ENCODE measurements at places on chromosomes 16 and 17. TPM values are rescaled to one million over a fixed set of nuclear protein-coding genes. Genes with fewer than 3 reads are reported as not detected.

SCGB1C2 gene
- not detected for total RNA-seq

CLEC10A gene
- total RNA-seq: 3.7 TPM

KRT20 gene
- 0.39 TPM for total RNA-seq

MILR1 gene
- total RNA-seq: 5.2 TPM

C17orf113 gene
- total RNA-seq: 1.8 TPM

RPUSD1 gene
- total RNA-seq: 7.8 TPM

CD300LB gene
- 0.59 TPM for total RNA-seq

ADGRG3 gene
- total RNA-seq: 2.5 TPM

HOXB6 gene
- 2.9 TPM for total RNA-seq

DNA sequence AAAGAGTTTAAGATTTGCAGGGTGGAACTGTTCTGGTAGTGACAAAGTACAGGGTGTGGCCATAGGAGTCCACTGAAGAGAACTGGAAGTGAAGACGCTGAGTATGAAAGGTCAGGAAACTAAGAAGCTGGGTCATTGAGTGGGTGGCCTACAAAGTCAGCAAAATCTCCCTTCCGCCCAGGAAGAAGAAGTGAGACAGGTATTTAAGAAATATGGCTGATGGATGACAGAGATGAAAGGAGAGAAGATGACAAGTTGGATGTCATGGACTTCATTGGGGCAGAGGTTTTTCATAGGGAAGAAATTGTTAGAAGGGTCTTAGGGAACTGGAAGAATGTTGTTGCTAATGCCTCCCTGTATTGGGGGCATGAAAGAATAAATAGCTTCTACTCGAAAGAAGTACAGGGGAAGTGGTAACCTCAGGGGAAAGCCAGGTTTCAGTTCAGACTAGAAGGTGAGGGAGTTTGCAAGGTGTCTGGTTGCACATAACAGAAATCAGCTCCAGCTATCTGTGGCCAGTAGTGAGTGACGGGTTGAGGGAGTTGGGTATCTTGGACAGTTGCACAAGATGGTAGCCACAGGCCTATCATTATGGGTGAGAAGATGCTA is 33.6 kb upstream of the MED13 start:
- no peak for DNase-seq

- no peak for DNase-seq
Observed at GRCh38 chr16:18803569-18804462, 2.5 kb upstream of the ARL6IP1 start.

DNA sequence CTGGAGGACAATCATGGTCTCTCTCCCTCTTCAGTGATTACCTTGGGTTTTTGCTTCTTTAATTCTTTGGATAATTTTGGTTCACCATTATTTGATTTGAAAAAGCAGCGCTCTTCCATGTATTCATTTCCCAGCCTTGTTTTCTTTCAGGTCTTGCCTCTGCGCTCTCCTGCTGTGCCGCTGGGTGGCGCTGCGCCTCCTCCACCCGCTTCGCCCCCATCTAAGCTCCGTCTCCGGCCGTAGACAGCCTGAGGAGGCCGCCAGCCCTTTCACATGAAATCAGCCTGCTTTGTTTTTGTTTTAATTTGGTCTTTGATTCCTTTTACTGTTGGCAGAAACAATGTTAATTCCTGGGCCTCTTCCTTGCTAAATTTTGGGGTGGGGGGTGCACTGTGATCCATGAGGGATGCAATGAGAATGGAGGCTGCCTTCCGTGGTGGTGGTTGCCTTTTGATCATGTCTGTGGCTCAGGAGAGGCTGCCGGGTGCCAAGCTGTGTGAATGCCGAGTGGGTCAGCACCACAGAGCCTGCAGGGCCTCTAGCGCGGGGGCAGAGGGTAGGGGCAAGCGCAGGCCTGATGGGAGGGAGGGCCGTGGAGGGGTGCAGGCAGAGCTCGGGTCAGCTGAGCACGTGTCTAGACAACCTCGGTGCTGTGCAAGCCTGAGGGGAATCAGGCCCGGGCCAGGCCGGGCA is 64.1 kb downstream of the PLD6 start:
- no peak for DNase-seq

DNA sequence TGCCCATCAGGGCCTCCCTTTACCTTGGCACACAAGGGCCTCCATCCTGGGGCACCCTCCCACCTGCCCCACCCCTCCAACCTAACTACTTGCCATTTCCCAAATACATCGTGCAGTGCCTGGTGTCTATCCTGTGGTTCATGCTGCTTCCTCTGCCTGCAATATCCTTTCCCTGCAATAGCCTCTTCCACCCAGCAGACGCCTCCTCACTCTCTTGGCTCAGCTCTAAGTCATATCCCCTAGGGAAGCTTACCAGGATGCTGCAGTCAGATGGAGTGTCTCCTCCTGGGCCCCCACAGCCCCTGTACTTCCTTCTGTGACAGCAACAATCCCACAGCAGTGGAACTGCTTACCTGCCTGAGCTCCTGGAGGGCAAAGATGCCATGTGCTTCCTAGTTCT is 36.7 kb downstream of the CCDC182 start:
- no peak for DNase-seq

DNA sequence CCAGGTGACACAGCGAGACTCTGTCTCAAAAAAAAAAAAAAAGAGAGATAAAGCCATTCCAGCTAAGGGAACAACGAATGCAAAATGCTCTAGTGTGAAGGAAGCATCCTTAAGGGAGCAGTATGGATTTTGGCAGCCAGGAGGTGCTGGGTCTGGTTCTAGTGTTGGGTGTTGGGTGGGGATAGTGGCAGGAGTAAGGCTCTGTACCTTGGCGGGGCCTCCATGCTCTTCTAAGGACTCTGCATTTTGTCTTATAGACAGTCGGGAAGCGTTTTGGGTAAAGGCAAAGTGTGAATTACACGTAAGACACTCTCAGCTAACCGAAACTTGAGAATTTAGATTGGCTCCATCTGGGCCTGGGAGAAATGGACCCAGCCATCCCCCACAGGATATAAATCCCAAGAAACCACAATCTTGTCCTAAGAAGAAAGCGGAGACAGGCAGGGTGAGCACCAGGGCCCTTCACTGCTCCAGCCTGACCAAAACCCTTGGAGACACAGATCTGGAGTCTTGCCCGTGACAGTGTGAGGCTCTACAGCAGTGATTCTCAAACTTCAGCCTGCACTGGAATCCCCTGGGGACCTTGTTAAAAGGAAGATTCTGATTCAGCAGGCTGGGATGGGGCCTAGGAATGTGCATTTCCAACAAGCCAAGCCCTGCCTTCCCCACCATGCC is 33.1 kb upstream of the PHB1 start:
- DNase-seq: no peak

GRCh38 chr17:48575066-48575582 is 3.0 kb downstream of the HOXB4 start:
- no peak for DNase-seq

- no peak for DNase-seq
Observed at GRCh38 chr16:83717308-83717707, 90.5 kb upstream of the HSBP1 start.

DNA sequence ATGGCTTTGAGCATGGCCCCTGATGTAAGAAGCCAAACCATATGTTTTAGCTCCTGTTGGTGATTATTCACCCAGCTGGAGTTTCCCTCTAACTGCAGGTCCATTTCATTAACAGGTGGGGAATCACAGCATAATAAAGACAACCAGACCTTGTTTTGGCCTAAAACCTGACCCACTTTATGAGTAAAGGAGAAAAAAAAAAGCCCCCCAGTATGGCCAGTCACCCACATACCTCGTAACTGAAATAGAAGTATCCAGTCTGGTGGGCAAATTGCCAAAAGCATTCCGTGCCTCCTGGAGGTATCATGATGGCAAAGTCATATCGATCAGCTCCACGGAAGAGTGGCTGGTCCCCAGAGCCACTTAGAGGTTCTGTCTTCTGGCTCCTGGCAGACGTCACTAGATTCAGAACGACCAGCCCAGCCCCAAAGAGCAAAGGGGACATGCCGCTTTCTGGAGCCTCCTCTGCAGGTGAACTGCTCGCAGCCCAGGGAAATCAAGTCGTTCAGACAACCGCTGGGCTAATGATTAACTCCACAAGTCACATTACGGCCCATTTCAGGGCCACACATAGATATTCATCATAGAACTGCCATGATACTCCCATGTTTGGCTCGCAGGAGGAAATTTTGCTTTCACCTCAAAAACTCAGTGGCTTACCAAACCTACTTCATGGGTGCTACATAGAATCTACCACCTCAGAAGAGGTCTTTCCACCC is at the start of gene TMED6:
Gene TMED6 (minus strand): TSS at position 478 of the 719 bp plus-strand sequence. CDS start 33 bp downstream, at position 445.
- DNase-seq: no peak

DNA sequence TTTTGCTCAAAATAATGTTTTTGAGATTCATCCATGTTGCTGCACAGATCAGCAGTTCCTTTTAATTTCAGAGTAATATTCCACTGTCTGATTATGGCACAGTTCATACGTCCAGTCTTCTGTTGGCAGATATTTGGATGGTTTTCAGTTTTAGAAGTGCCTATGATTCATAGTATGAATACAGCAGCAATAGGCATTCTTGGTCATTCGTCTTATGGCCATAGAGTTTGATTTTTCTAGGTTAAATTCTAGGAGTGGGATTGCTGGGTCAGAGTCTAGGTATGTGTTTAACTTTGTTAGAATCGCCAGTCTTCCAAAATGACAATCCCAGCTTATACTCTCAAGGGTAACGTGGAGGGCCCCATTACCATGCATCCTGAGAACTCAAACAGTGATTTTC is 11.5 kb upstream of the IL34 start:
- DNase-seq: no peak

DNA sequence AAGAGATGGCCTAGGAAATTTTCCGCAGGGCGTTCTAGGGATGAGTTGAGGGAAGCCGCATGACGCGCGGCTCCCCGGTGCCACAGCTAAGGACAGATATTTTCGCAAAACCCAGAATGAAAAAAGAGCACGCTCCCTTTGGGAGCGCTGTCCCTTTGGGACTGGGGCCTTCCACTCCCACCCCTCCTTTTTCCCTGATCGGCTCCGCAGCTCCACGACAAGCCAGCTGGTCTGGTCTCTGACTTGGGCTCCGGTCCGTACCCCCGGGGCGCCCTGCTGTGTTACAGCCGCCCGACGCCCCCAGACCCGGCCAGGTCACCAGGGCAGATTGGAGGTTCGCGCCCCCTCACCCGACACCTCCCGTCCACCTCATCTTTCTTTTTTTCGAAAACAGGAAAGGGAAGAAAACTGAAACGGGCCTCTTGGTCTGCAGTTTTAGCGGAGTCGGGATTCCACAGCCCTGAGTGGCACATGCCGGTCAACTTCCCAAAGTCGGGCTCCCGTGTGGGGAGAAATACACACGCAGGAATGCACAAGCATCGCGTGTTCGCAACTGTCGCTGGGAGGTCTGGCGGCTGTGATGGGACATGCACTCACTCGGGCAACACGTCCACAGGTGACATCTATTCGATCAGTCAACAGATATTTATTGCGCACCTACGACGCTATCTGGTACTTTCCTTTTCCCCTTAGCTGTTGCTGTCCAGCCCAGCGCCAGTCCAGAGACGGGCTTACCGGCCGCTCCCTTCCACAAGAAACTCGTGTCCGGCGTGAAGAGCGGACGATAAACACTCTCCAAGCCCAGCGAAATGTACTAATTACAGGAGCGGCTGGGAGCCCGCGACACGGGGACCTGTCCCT is 3.9 kb upstream of the SOX9 start:
- no peak for DNase-seq

DNA sequence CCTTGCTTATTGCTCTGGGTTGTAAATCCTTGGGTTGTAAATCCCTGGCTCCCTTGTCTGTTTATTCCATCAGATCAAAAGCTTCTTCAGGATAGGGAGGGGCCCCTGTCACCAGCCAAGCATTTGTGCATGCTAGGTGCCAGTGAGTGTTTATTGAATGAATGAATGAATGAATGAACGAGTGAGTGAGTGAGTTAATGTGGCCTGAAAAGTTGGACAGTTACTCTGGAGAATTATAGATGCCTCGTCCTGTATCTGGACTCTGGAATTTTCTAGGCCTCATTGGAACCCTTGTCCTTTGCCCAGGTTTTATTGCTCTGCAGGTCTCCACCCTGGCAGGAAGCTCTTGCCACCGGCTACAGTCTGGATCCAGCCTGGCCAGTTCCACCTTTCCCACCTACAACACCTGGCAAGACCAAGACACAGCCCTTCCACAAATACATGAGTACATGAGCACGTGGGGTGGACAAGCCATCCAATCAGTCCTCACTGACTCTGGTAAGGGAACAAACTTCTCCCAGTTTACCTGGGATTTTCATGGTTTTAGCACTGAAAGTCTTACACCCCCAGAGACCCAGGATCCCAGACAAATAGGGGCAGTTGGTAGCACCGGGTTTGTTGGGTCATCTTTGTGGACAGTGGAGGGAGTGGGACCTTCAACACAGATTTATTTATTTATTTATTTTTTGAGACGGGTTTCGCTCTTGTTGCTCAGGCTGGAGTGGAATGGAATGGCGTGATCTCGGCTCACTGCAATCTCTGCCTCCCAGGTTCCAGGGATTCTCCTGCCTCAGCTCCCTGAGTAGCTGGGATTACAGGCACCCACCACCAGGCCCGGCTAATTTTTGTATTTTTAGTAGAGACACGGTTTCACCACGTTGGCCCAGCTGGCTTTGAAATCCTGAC is 14.7 kb upstream of the CDH1 start:
- DNase-seq: no peak

- no peak for DNase-seq
Observed at GRCh38 chr17:19673623-19674022, 25.1 kb downstream of the ALDH3A2 start.

DNA sequence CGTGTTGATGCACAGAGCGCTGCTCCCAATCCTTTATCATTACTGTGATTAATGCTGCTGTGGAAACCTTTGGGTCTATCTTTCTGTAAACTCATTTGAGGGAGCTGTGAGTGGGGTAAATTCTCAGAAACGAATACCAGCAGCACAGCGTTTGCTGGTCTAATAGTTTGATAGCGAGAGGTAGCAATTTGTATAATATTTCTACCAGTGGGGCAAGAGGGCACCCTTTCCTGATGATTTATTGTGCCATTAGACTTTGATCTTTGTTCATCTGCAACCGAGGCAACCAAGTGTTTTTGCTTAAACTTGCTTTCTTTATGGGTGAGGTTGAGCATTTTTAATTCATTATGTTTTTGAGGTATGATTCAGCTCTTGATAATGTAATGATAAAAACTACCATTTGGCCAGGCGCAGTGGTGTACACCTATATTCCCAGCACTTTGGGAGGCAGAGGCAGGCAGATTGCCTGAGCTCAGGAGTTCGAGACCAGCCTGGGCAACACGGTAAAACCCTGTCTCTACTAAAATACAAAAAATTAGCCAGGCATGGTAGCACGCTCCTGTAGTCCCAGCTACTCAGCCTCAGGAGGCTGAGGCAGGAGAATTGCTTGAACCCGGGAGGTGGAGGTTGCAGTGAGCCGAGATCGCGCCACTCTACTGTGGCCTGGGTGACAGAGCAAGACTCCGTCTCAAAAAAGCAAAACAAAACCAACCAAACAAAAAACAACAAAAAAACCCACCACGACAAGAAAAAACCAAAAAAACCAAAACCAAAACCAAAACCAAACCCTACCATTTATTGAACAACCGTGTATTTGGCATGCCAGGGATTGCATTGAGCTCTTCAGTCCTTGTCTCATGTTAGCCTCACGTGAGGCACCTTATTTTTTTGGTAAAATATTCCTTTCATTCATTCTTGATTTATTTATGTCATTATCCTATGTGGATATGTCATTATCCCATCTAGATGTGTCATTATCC is 81.5 kb downstream of the PLCG2 start:
- no peak for DNase-seq
